ENCODE measurements at places on chromosomes 16 and 17. TPM values are rescaled to one million over a fixed set of nuclear protein-coding genes. Genes with fewer than 3 reads are reported as not detected.
A peak's percentile ranks its signal among the peaks of the same experiment; 100 is the strongest.

Gene PPP1R27
- not detected for total RNA-seq

GRCh38 chr17:260031-260791 is 78.8 kb upstream of the DOC2B start:
- no peak for DNase-seq

Gene KRTAP4-12
- not detected for total RNA-seq

Gene TRIM16
- 44.3 TPM for total RNA-seq

- DNase-seq, result peak; percentile 16
These were observed 913 bp downstream of the CDIP1 start for GRCh38 chr16:4537376-4538343.

Gene ABCC11
- total RNA-seq, result not detected

Gene MT1F
- 12.8 TPM for total RNA-seq

DNA sequence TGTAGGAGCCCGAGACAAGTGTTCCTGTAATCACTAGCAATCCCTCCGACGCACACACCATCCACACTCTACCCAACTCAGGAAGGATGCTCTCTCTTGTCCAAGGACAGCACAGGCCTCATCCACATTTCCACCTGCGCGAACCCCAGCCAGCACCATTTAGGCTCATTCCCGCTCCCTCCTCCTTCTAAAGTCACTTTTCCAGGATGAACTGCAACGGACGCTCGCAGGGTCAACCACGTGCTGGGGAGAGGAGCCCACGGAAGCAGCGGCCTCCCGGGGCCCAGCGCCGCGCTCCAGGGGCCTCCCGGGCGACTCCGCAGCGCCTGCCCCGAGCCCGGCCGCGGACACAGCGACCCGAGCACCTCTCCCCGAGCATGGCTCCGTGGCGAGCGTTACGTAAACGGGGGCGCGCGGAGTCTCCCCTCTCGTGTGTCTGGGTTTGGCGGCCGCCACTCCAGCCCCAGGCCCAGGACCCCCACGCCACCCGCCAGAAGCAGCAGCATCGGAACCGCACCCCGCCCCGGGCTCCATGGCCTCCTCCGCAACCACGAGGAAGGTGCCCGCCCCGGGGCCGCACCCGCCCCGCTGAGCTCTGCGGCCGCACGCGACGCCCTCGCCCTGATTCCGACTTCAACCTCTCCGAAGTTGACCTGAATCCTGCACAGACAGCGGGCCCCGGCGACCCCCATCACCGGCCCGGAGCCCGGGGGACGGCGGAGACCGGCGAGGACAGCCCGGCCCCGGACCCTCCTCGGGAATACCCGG is 668 bp downstream of the USP36 start:
- peak; percentile 32 for DNase-seq

DNA sequence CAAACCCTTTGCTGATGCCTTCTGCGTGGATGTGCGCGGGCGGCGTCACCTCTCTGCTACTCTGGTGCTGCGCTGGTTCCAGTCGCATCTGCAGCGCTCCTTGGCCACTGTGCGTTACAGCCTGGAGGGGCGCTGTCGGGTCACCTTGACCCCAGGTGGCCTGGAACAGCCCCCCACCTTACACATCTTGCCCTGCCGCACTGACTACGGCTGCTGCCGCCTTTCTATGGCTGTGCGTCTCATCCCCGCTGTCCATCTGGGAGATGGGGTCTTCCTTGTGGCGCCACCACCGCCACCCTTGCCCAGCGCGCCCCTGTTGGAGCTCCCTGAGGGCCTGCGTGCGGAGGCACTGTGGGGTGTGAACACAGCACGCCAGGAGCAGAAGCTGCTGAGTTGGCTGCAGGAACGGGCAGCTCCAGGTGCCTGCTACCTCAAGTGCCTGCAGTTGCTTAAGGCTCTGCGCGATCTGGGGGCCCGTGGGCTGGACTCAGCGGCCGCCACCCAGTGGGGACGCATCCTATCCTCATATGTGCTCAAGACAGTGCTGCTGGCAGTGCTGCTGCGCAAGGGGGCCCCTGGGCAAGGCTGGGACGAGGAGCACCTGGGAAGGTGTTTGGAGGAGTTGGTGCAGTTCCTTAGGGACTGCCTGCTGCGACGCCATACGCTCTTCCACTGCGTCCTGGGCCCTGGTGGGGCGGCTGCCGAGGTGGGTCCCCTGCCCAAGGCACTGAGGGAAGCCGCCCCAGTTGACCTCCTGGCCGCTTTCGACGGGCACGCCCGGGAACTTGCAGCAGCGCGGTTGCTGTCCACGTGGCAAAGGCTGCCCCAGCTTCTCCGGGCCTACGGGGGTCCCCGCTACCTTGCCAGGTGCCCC is 1.6 kb downstream of the ITPRIPL2 start:
- DNase-seq, result no peak

DNA sequence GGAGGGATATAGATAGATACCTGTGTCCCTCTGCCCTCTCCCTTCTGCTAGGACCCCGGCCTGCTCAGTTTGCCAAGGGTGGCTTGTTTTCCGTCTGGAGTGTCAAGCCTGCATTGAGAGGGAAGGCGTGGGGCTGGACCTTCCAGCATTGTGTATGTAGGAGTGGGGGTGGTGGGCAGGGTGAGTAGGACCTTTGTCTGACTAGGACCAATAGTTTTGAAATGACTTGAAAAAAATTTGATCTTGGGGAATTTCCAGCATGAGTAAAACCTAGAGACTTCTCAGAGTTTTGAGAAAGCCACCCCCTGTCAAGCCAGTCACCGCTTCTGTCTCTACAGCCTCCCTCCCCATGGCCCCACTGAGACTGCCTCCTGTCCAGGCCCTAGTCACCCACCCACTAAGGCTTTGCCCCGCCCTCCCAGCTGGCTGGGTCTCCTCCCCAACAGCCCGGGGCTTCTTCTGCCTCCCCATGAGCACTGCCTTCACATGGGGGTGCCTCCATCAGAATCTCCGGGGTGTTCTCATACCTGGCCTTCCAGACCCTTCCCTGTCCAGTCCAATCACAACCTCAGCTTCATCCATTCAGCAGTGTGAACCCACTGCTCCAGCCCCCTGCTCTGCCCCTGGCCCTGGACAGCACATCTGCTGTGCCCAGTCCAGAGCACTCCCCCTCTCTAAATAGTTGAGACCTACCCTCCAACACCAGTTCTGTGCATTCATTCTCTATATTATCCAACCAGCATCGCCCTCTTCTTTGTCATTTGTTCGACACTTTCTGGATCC is 207.0 kb downstream of the MSI2 start:
- DNase-seq, result peak; percentile 94

Gene ANKRD40CL
- not detected for total RNA-seq

Gene ZG16
- not detected for total RNA-seq

DNA sequence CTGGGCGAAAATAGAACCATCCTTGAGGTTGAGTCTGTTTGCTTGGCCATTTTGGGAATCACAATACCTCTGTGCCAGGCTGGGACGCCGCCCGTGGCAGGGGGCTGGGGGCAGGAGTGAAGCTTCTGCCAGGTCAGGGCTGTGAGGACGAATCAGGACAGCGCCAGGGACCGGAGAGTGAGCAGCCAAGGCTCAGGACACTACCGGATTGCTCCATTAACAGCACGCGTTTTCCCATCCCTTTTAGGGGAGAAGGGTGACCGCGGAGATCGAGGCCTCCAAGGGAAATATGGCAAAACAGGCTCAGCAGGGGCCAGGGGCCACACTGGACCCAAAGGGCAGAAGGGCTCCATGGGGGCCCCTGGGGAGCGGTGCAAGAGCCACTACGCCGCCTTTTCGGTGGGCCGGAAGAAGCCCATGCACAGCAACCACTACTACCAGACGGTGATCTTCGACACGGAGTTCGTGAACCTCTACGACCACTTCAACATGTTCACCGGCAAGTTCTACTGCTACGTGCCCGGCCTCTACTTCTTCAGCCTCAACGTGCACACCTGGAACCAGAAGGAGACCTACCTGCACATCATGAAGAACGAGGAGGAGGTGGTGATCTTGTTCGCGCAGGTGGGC is 23.4 kb downstream of the C1QTNF1 start:
- no peak for DNase-seq

Gene ZNF267
- total RNA-seq, result 11.4 TPM

- DNase-seq, result peak; percentile 100
These were observed 59.8 kb downstream of the BAIAP2 start for GRCh38 chr17:81094509-81095382.

DNA sequence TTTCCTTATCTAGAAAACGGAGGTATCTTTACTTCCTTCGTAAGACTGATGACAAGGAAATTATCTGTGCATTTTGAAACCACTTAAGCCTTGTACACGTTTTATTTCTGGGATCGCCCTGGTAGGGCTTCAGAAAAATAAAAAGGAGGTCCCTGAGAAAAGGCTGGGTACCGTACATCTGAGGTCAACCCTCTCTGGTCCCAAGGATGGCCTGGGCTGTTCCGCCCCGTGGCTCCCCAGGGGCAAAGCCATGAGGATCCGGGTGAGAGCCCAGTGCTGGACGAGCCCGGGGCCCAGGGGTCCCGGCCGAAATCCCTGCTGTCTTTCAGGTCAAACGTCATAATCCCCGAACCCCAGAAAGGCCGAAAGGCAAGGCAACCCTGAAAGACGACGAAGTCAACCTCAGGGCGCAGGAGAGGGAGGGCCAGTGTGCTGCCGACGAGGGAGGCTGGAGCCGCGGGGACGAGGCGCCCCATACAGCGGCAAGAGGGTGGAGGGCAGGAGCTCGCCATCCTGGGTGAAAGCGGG is 656 bp upstream of the FUS start:
- DNase-seq, result no peak

DNA sequence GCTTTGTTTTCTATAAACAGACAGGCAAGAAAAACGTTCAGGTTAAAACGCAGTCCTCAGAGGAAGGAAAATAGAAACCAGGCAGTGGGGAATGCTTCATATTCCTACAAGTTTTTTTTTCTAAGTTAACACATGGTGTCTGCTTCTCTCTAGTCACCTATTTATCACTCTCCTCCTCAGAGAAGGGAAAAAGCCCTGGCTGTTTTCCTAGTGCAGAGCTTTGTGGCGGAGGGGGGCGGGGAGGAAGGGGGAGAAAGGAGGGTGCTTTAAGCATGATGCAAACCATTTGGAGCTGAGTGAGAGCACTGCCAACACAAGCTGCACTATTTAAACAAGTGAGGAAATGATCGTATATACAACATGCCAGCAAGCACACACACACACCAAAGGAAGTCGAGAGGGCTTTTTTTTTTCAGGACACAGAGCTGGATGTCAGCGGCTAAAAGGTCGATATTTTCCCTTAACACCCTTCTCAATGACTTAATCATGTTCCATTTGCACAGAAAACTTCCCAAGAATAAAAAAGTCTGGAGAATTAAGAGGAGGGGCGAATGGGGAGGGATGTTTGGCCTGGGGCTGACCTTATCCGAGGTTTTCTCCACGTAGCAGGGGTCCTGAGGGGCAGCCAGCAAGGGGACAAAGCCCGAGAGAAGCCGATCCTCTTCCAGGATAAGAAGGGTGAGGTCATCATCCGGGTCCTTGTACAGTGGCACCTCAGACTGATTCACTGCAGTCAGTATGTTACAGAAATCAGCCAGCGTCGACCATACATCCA is 117.4 kb downstream of the HIC1 start:
- DNase-seq, result peak; percentile 89

GRCh38 chr16:23682181-23682580 is 3.5 kb downstream of the PLK1 start:
- DNase-seq, result no peak

Gene GPR139
- not detected for total RNA-seq

DNA sequence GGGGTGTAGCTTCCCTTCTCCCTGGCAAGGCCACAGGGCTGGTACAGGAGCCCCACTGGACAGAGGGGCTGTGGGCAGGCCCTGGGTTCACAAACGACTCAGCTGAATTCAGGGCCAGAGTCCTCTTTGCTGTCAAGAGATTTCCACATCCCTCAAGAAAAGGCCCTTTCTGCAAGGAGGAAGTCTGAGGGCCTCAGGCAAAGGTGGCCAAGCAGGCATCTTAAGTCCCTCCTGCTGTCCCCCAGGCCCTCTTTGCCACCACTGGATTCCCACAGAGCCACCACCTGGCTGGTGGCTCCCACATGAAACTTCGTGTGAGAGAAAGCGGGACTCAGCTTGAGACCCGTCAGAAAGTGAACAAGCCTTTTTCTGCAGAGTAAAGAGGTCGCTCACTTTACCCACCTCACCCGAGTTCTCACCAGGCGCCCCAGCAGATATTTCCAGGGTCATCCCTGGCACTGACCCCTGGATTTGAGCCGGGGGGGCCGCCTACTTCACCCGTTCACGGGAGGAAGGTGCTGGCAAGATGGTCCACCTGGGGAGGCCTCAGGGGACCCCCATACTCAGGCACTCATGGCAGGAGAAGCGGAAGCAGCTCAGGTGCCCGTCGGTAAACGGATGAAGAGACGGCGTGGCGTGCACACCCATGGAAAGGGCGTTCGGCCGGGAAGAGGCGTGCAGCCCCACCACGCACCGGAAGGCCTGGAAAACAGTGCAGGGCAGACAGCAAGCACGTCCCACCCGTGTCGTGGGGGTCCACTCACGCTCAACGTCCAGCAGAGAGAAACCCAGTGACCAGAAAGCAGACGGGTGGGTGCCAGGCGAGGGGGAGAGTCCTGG is 3.6 kb downstream of the RNF166 start:
- no peak for DNase-seq

DNA sequence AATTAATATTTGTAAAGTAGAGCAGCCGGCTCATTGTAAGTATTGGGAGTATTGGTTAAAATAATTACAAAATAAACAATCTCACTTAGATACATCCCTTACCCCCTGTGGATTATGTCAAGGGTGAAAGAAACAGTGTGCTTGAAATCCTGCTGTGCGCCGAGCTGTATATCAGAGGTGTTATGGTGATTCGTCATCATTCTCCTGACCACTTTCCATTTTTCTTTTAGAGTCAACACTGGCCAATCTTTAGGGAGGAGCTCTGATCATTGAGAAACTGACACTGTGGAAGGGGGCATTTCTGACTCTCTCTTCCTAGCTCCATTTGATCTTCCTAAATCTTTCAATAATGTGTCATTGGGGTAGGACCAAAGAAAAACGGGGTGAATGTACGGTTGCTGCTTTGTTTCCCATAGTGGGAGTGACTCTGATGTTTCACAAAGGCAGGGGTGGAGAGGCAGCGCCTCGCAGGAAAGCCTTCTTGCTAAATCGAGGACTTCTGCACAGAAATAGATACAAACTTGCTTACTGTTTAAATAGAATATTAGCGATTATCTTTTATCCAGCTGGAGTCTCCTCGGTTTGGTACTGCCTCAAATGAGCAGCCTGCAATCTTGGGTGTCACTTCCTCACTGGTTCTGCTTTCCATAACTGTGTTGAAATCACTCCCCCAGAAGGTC is 123.4 kb downstream of the PRKCB start:
- DNase-seq, result no peak

Measured in M059J (cell line).